ENCODE measurements at places on chromosomes 6 and 20.

- DNase-seq: no peak
These were observed 105.3 kb downstream of the EYA2 start for GRCh38 chr20:46999801-47000465.

DNA sequence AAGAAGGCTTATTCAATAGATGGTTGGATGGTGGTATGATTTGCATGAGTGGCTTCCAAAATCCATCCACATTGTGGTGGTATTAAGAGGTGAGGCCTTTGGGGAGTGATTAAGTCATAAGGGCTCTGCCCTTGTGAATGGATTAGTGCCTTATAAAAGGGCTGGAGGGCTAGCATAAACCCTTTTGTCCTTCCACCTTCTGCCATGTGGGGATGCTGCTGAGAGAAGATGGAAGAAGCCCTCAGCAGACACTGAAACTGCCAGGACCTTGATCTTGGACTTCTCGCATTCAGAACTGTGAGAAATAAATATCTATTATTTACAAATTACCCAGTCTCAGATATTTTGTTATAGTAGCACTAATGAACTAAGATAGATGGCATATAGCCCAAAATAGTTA is 27.8 kb upstream of the SRPK1 start:
- no peak for DNase-seq

GRCh38 chr20:13220194-13220903 is 725 bp upstream of the ISM1 start:
- DNase-seq: peak; percentile 53

GRCh38 chr20:4838526-4838925 is 116.8 kb downstream of the PRND start:
- no peak for DNase-seq

DNA sequence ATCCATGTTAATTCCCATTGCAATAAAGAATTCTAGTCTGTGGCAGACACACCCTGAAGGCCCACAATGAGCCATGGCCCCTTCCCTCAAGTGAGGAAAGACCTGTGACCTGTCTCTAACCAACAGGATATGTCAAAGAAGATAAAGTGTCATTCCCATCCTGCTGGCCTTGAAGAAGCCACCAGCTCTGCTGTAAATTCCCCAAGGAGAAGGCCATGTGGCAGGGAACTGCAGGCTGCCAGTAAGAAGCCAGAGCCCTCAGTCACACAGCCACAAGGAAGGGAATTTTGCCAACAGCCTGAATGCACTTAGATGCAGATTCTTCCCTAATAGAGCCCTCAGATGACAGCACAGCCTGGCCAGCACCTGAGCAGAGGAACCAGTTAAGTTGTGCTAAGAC is 24.8 kb downstream of the VIP start:
- DNase-seq: no peak

- no peak for DNase-seq
These were observed 397.7 kb upstream of the HS3ST5 start for GRCh38 chr6:114740547-114740946.

DNA sequence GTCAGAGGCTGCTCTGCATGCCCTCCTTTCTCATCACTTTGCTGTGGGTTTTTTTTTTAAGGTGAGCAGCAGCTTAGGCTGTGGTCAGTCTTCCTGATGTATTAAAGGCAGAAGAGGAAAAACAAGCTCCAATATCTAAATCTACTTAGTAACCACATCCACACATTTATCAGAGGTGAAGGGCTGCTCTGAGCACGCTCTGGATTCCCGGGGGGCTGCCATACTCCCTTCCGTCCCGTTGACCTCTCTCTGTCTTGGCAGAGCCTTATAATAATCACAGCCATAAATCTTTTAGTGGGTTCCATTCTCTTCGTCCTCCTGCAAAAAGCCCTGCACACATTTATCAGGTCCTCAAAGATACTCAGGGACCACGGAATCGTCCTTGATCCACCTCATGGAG is 2.7 kb upstream of the LEMD2 start:
- no peak for DNase-seq

- DNase-seq: no peak
These were observed 409.1 kb upstream of the AGPAT4 start for GRCh38 chr6:161682982-161683381.

Measured in stimulated activated CD4-positive, alpha-beta T cell treated with anti-CD3 and anti-CD28 coated beads, Interleukin-2, amount 100 ng/mL, for 24 hours (primary cell).